Effector memory CD8-positive, alpha-beta T cell (primary cell): ENCODE measurements at places on chromosomes 12 and 14.

DNA sequence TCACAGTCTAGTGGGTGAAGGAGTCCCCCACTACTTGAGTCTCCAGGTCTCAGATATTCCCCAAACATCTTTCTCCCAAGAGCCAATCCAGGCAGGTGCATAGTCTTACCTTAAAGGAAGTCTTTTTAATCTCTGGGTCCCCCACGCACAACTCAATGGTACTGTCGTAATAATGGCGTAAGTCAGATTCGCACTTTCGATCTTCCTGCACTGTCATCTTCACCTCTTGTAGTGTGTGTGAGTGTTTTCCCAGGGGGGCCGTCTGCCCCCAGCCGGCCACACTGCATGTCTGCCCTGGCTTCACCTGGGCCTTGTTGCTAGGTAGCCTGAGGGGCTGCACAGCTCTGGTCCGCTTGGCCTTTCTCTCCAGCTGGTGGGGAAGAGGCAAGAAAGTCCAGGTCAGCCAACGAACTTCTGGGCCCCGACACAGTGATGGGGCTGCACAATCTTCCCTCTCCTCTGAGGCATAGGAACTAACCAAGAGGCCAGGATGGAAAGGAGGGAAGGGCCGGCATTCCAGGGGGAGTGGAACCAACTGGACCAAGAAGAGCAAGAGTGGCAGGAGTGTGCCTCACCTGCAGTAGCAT is 2.1 kb downstream of the GZMB start:
- no peak for DNase-seq

DNA sequence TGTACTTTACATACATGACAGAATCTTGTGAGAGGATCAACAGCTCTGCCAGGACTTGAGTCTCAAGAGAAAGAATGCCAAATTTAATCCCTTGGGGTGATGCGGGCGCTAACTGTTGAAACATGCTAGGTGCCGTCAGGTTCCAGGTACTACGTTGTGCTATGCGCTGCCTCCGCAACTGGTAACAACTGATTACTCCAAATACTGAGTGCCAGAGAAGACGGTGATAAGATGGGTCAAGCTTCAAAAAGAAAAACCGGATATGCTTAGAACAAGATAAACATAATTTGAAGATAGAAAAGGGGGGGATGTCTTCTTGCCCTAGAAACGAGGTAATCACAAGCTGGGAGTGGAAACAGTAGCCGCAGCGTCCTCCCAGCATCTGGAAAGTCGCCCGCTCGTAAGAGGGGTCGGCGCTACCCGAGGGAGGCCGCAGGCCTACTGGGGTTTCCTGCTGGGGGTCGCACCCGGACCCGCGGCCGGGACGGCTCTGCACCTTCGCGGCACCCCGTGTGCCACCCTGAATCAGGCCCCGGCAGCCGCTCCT is 678 bp downstream of the ZBTB25 start:
- no peak for DNase-seq

GRCh38 chr12:40692765-40693206 is 547 bp downstream of the CNTN1 start:
- no peak for DNase-seq

GRCh38 chr12:115259968-115260747 is 576.2 kb upstream of the TBX3 start:
- no peak for DNase-seq

DNA sequence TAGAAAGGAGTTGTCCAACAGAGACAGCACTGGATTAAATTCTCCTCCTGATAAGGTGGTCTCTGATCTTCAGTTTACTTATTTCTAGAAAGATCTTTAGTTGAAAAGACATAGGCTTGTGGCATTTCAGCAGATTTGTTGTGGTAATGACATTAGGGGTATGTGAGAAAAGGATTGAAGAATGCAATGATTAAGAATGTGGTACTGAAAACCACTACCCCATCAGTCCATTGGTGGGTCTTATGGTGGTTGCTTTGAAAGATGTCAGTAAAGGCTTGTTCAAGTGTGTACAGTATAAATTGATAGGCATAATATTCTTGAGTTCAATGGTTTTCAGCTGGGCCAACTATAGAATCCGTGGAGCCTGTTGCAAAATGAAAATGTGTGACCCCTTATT is 10.8 kb downstream of the PPFIBP1 start:
- DNase-seq, result no peak

DNA sequence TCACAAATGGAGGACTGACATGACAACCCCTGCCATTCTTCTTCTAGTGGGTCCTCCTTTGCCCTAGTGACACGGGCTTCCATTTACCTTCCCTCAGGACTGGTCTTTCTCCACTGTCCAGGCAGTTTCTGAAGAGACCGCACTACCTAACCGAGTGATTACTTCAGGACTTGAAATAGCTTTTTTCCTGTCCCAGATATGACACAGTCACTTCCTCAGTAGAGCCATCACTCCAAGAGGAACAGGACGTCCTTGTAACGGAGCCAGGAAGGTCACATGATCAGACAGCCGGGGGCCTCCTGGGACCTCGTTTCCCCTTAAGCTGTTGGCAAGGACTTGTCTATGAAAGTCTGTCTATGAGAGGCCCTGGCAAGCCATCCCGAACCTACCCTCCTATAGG is 62.3 kb downstream of the FOS start:
- DNase-seq, result no peak

DNA sequence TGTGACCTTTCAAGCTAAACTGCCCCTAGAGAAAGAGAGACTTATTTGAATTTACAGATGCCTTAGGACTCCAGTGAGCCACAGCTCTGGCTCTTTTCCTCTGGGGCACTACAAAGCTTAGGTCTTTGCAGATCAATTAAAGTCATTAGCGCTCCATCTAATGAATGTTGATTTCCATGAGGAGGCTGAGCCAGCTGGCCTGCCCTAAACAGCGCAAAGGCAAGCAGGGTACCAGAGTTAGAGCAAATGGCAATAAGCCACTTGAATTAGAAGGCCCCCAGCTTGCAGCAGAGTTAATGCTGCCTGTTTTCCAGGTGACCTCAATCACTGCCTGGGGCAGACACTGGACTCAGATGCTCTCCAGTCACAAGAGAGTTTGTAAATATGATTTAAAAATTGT is 695.3 kb downstream of the DIO2 start:
- no peak for DNase-seq

DNA sequence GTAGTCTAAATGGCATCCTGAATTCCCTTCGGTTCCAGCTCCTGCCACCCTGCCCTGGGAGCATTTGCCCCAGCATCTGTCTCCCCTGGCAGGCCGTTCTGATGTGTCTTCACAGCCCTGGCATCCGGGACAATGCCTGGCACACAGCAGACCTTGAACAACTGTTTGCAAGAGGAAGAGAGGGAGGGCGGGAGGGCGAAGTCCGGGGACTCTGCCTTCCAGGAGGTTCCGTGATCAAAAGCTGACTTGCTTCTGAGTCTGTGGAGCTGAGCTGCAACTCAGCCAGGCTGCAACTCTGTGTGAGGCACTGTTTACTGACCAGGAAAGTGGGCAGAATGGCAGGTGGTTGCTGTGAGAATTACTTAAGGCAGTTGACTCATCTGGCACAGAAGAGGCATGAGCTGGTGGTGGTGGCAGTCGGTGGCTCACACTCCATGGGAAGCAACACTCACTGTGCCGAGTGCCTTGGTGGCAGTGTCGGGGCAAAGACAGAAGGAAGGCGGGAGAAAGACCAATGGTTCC is 61.1 kb upstream of the DLK1 start:
- no peak for DNase-seq
